ENCODE measurements at places on chromosomes 5 and 9.
A peak's percentile ranks its signal among the peaks of the same experiment; 100 is the strongest.

- DNase-seq = no peak
Measured at GRCh38 chr9:99167694-99168093, 54.0 kb downstream of the ALG2 start.

DNA sequence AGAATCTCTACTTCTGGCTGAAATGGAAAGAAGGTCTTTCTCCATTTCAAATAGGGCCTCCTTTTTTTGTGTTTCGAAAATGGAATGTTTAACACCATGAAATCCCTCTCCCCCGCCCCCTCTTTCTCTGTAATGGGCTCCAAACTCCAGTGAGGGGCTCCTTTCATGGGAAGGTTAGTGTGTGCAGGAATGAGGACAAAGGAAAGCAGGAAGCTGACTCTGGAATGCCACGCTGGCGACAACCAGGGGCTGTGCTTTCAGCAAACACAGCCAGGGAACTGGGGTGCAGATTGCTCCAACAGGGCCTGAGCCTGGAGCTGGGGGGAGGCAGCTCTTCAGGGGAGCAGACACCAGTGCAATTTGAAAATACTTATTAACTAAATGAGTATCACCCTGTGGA is 82.8 kb downstream of the CRB2 start:
- DNase-seq = no peak

DNA sequence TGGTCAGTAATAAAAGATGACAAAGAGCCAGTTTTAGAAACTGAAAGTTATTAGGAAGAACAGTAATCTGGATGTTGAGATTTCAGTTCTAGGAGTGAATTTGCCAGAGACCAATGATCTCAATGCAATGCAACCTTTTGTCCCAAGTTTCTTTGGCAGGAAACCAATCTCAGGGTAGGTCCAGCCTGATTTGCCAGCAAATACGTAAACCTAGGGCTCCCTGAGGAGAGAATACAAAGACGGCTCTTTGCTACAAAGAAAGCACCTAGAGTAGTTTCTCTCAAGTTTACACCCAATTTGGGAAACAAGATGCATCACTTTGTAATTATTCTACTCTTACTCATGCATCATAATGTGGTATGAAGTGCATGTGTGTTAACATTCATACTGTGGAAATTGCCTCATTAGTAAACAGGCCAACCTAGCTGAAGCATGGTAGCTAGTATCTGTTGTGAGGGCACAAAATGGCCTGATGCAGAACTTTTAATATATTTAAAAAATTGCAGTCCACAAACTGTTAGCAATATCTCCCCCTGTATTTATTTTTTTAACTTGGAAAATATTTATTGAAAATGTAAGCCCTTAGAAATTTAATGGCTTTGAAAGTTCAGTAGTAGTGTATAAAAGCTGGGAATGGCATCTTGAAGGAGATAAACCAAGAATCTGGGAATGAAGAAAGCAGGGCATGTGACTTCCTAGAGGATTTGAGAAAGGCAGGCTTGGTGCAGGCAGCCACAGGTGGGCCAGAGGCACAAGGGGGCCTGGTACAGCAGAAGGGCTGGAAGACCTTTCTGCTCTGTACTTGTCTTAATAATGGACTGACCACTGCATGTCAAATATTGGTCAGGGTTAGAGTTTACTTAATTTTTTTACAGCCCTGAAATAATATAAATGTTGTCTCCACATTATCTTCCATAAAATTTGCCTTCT is 59.5 kb downstream of the MAST4 start:
- no peak for DNase-seq

GRCh38 chr5:53674121-53674520 is 113.7 kb downstream of the NDUFS4 start:
- no peak for DNase-seq

- no peak for DNase-seq
Measured at GRCh38 chr5:23269981-23270380, 237.4 kb upstream of the PRDM9 start.

- no peak for DNase-seq
Measured at GRCh38 chr9:114050646-114051045, 27.5 kb downstream of the AMBP start.

- no peak for DNase-seq
Measured at GRCh38 chr5:32814620-32815019, 103.5 kb downstream of the NPR3 start.

- no peak for DNase-seq
Measured at GRCh38 chr9:134497283-134497860, 144.2 kb upstream of the COL5A1 start.

DNA sequence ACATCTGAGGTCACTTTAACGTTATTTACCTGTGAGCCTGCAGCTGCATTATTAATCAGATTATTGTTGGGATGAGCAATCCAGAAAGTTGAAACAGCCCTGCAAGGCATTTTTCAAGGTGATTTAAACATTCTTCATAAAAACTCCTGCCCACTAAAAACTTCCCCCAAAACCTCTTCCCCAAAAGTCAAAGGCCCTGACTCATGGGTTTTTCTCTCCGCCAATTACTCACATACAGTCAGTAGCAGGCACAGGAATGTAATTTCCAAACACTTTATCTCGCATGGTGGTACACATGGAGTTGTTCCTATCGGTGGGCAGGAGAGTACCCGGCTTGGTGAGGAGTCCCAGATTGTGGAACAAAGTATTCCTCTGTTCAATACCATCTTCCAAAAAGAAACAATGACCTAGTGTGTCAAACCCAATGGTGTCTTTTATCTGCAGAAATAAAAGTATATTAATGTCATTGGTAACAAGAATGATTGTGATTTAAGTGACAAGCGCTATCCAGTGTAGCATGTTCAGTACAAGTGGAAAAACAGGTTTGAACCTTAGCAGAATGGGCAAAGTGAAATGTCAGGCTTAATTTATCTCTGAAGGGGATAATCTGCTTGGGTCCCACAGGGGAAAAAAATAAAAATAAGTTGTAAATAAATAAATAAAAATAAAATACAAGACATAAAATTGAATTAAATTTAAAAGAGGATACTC is 38.3 kb downstream of the CEMIP2 start:
- no peak for DNase-seq

DNA sequence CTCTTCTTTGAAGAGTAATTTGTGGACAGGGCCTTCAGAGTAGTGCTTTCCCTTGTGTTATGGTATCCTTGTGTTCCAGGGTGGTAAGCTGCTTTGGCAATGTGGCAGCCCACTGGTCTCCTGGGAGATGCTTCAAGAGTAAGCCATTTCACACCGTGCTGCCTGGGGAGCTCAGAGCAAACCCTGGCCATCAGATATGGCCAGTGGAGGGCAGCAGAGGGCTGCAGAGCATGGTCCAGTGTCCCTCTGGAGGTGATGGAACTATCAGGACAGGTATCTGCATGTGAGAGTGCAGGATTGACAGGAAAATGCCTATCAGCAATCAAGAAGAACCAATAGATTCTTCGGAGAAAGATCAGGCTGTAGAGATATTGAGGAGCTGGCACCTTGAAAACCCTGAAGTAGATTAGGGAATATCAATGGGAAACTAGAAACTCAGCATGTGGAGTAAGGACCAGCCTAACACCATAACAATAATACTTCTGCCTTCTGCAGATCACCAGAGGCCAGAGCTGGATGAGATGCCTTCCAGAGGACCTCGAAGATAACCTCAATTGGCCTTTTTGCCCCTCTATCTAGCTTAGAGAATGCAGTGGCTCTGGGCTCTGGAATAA is 90.8 kb downstream of the PLPPR1 start:
- DNase-seq = peak; percentile 65

DNA sequence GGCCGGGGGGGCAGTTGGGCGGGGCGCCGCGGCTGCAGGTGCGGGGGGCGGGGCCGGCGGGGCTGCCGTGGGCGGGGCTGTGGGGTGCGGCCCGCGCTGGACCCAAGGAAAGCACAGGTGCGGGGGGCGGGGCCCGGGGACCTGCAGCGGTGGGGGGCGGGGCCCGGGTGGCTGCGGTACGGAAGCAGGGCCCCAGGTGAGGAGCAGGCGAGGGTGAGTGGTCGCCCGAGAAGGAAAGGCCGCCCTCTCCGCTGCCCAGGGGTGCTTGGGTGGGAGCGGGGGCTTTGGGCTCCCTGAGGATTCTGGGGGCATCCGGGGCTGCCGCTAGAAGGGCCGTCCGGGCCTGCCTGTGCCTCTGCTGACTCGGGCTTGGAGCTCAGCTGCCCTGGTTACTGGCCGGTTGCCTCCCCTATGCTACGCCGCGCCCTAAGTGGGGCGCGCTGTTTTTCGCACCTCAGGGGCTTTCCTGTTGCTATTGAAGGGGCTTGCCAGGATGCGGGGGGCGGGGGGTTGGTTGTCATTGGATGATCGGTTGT is 767 bp downstream of the RALGPS1 start:
- no peak for DNase-seq

GRCh38 chr5:135543485-135544304 is 7.9 kb upstream of the NEUROG1 start:
- DNase-seq = no peak

GRCh38 chr5:61308712-61309111 is 23.3 kb upstream of the ZSWIM6 start:
- DNase-seq = no peak

DNA sequence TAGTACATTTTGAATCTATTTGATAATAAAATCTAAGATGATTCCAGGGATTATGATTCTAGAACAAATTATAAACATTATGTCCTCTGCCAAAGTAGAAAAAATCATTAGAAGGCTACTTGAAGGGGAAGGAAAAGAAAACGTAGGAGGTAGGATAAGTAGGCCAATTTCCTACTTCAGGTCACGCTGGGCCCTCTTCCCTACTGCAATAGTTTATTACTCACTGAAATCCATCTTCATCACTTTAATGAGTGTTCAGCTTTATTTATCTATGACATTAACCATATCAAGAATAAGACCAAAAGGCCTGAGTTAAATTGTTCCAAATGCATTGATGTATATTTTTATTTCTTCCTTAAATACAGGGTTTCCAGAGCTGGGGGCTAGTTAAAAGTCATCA is 21.6 kb downstream of the SLC28A3 start:
- no peak for DNase-seq

DNA sequence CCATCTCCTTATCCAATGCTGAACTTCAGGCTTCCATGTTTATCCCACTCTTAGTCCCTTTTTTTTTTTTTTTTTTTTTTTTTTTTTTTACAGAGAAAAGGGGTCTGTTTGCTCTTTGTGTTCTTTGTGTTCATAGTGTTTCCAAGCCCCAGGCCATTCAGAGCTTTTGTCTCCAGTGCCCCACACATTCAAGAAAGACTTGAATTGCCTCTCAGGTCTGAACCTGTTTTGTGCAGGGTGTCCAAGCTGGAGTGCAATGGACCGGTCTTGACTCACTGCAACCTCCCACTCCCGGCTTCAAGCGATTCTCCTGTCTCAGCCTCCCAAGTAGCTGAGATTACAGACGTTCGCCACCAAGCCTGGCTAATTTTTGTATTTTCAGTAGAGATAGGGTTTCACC is 191.2 kb downstream of the PALM2AKAP2 start:
- DNase-seq = no peak

DNA sequence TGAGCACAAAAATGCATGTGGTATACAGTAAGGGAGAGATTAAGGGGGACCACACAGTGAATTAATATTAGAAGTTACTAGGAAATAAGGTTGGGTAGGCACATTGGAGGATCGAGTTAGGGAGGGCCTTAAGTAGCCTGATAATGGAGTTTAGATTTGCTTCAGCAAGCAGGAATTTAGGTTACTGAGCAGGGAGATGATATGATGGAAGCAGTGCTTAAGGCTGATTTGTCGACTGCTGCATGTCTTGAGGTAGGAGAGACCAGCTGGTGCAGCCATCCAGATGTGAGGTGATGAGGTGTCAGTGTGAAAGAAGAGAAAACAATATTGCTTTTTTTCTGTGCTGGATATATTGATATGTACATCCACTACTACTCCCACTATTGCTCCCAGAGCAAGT is 55.2 kb upstream of the ACTBL2 start:
- no peak for DNase-seq

GRCh38 chr5:121981254-121981653 is 19.5 kb downstream of the SRFBP1 start:
- DNase-seq = no peak

DNA sequence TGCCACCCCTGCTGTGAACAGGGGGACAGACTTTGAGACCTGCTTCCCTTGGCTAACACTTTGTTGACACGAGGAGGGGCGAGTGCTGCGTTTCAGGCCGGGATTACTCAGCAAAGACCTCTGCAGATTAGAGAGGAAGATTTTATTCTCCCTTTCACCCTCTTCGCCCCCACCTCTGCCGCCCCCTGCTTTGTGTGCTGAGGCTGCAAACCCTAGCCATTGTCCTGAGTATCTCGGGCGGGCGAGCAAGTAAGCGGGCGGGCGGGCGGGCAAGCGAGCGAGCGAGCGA is 6.0 kb downstream of the ISL1 start:
- DNase-seq = no peak

DNA sequence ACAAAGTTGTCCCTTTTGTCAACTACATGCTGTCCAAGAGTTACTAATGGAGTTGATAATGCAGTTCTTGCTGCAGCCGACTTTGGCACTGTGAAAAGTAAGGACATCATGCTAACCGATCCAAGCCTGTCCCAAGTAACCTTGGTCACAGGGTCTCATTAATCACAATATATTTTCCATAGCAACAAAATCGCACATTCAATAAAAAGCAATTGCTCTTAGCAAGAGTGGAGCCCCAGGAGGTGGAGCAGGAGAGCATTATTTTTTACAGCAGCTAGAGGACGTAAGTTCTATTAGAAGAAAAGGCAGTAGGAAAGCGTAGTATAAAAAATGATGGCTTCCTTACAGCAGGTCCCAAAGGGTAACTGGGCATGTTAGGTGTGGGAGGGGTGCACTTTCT is 570.3 kb downstream of the EBF1 start:
- DNase-seq = peak; percentile 45

DNA sequence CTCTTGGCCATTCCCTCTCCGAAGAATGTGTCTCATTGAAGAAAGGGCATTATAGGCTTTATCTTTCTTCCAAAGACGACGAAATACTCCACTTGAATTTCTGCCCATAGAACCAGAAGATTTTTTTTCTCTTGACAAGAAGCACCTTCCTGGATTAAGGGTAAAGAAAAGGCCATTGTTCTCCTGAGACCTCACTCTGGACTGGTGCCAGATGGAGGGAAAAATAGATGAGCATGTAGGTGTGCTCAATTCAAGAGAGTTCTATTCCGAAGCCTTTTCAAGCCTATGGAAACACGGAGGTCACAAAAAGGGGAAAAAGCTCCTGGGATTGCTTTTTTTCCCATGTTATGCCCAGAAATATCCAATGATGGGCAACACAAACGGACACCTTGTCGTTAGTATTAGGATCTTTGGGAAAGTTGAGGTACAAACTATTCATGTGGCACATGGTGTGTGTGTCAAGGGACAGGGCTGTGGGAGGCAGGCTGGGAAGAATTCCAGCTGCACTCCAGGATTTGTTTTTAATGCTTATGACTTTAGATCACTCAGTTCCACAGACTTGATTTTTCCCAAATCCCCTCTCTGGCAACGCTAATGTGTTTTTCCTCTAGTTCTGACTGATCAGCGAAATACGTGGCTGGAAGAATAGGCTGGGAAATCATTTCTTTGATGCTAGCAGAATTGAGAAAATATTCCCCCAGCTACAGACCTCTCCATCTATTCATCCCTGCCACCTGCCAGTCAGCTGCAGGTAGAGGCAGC is 89.9 kb downstream of the SIL1 start:
- DNase-seq = no peak
